ENCODE measurements at places on chromosomes 1 and 21. TPM values are rescaled to one million over a fixed set of nuclear protein-coding genes. Genes with fewer than 3 reads are reported as not detected.

- no peak for DNase-seq
Measured at GRCh38 chr1:54507033-54507870, 40.8 kb upstream of the ACOT11 start.

DNA sequence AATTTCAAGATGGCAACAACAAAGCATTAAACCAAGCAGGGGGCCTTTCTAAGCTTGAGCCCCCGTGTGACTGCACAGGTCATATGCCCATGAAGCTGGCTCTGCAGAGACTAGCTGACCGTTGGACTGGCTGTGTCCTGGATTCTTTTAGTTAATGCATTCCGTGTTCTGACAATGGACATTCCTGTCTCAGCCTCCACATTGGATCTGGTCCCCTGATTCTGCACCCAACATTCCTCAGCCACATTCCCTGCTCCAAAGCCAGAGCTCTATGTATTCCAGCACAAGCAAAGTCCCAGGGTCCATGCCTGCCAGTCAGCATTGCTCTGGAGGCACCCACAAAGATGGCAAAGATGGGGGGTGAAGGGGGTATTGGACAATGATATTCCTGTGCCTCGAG lies 5.1 kb upstream of the NAV1 start:
- DNase-seq: no peak

- no peak for DNase-seq
Measured at GRCh38 chr1:40507973-40508372, 594 bp upstream of the EXO5 start.

Gene GFI1
- 0.48 TPM for polyA plus RNA-seq

Gene STYXL2
- 0.62 TPM for polyA plus RNA-seq

DNA sequence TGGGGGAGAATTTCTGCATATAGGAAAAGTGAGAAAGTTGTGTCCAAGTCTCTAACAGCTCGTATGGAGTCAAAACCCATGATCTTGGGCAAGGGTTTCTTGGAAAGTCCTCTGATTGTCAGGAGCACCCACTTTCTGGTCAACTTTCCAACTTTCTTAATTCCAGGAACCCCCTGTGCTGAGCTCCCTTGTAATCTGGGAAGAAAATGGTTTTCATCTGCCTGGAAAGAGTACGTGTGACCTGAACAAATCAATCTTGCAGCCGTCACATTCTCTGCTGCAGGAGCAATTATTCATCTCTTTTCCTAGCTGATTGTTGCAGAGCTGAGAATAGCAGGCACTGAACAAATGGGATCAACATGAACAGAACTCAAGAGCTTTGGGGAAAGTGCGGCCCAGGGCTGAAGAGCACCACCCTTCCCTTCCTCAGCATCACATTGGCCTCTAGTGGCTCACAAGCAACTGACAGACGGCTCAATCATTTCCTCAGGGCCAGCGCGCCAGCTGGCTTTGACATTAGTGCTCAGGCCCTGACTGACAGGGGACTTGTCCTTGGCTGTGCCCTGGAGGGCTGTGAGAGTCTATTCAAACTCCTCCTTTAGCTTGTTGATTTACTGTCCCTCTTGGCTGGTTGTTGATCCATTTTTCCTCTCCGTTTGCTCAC lies 295.2 kb downstream of the HLX start:
- peak; percentile 10 for DNase-seq

DNA sequence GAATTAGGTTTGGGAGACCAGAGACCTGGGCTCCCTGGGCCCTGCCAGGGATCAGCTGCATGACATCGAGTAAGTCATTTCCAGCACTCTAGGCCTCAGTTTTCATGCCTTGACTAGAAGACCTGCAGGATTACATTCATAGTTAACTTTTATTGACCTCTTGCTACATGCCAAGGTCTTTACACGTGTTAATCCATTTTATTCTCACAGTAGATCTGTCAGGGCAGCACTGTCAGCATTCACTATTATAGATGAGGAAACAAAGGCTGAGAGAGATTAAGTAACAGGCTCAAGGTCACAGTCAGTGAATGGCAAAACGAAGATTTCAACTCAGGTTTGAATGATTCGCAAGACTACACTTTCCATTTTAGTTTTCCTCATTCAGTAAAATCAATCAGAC lies 37.0 kb downstream of the PGM1 start:
- DNase-seq: no peak

Gene CLDN19
- polyA plus RNA-seq: 22.5 TPM

Gene C1orf116
- polyA plus RNA-seq: 40.9 TPM

- DNase-seq: peak; percentile 51
Measured at GRCh38 chr1:67052741-67053534, 1.0 kb downstream of the SLC35D1 start.

GRCh38 chr1:233061265-233061664 lies 110.9 kb downstream of the NTPCR start:
- DNase-seq: no peak

DNA sequence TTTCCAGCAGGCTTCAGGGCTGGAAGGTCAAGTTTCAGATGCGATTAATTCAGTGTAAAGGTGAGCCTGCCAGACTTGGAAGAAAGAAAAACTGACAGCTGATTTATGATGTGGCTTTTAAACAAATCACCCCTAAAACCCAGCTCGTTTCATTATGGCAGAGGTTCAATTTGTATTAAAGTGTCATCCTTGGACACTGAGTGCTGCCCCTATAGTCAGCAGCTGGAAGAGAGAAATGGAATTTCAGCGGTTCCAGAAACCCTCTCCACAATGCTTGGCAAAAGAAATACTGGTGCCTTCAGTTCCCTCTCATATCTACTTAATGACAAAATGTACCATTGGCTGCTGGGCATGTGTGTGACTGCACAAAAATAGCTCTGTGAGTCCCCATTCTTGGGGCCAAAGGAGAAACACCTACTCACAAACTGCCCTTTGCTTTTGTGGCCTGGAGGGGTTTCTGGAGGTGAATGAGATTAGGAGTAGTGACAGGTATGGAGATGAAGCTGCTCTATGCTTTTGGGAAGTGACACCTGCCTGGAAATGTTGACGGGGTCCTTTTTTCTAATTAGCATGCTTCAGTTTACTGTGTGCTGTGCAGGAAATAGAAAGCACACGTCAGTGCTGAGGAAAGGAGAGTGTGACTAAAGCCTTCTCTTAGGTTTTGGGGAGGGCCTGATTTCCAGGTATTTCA lies 95.1 kb upstream of the TSPAN2 start:
- no peak for DNase-seq

GRCh38 chr1:57089855-57090254 lies 124.0 kb upstream of the C8B start:
- no peak for DNase-seq

Gene SCCPDH
- 40.2 TPM for polyA plus RNA-seq

DNA sequence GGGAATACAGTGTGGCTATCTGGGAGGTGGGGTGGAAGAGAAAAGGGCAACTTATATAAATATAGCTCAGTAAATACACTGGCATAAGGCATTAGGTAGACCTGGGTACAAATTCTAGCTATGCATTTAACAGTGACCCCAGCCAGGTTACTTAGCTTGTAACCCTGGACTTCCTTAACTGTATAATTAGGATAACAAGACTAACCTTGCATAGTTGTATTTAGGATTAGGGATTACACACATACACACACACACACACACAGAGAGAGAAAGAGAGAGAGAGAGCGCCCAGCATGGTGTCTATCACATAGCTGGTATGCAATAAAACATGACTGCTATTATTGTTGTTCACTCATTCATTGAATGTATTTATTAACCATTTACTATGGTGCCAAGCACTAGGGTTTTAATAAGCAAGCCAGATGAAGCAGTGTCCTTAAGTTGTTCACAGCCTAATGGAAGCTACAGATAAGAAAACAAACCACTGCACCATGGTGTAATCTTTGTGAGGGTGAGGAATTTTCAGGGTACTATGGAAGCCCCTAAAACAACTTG lies 251.4 kb downstream of the ZNF648 start:
- no peak for DNase-seq

DNA sequence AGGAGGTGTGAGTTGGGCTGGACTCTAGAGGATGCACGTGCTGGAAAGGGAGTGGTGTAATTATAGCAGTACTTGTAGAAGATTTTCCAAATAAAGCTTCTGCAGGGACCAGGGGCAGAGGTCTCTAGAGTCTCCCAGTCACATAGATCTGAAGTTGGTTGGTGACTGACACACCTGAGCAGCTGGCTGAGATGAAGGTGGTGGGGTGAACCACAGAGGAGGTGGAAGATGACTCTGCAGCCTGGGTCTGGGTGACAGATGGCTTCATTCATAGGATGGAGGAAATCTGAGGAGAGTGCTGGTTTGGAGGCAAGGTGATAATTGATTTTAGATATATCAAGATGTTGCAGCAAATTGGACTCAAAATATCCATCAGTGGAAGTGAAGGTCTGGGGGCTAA lies 178.9 kb upstream of the IVNS1ABP start:
- no peak for DNase-seq

Gene HCRTR1
- 0.10 TPM for polyA plus RNA-seq

Gene WDR64
- polyA plus RNA-seq: 0.12 TPM

Gene SLC30A10
- polyA plus RNA-seq: 0.22 TPM

DNA sequence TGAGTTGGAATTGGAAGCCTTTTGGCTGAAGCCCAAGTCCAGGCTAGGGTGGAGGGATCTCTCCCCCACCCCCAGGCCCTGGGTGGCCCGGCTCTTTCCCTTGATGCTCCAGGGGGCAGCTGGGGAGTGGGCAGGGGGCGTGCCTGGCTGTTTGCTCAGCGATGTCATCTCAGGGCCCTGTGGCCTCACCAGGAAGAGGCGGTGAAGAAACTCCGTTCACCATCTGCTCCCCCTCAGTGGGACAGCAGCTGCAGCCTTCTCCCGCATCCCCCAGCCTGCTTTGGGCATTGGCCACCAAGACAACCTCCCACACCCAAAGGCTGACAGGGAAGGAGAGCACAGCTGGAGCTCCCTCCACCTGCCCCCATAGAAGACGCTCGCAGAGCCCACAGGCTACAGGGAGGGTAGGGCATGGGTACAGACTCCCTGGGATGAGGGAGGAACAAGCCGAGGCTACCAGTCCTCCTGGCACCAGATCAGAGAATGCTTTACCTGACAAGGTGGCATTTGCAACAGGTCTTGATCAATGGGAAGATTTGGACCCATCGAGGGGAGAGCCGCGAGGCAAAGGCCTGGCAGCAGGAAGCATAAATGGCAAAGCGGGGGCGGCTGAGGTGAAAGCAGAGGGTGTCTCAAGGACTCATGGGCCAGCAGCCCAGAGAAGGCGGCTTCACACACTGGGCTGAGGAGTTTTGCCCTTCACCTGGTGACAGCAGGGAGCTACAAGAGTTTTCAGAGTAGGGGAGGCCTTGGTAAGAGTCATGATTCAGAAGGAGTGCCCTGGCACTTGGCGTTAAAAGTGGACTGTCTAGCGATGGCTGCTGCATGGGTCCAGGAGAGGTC lies 6.5 kb upstream of the GUCA2A start:
- peak; percentile 40 for DNase-seq

GRCh38 chr1:198042168-198042567 lies 114.6 kb upstream of the NEK7 start:
- DNase-seq: no peak

Gene CLCA1
- 1.1 TPM for polyA plus RNA-seq

Gene SPRR3
- 0.21 TPM for polyA plus RNA-seq

GRCh38 chr1:84574936-84575335 lies 696 bp upstream of the CTBS start:
- DNase-seq: no peak

Gene KPRP
- polyA plus RNA-seq: not detected

Gene C1QA
- 23.0 TPM for polyA plus RNA-seq

- DNase-seq: no peak
Measured at GRCh38 chr1:182978151-182978853, 25.3 kb upstream of the SHCBP1L start.

GRCh38 chr21:26572076-26572701 lies 897 bp downstream of the CYYR1 start:
- peak; percentile 31 for DNase-seq

- no peak for DNase-seq
Measured at GRCh38 chr1:242784807-242785206, 260.3 kb upstream of the PLD5 start.

Gene TTC24
- 0.27 TPM for polyA plus RNA-seq

Gene ERICH3
- polyA plus RNA-seq: 3.1 TPM

Gene BATF3
- 2.0 TPM for polyA plus RNA-seq

DNA sequence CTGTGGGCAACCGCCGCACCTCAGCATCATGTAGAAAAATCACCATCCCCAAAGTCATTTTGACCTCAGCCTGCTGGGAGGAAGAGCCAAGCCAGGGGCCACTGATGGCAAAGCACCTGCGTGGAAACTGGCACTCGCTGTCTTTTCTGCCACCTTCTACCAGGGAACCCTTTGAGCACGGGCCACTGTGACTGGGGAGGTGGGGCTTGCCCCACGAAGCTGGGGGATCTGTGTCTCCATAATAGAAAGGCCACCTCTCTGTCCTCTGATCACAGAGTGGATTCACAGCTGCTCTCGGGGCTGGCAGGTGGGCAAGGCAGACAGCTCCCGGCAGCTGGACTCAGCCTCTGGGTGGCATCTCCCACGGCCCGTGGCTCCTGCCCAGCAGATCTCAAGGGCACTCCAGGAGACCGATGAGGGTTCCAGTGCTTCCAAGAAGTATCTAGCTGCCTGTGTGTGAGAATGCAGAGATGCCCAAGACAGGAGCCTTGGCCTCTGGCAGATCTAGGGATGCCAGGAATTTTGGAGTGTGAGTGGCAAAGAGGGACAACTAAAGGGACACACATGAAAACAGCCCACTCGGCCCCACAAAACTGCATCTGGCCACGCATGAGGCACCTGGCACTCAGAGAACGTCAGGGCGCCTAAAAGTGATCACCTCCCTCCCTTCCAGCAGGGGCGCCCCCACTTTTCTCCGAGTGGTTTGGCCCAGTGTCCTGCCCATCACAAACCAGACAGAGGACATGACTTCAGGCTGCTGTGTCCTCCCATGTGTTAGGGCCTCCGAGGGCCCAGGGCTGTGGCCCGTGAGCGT lies 102.6 kb downstream of the PDE9A start:
- DNase-seq: no peak

- DNase-seq: peak; percentile 38
Measured at GRCh38 chr1:25744140-25744581, 55.8 kb upstream of the SELENON start.

GRCh38 chr1:151939779-151940178 lies 30.5 kb upstream of the THEM4 start:
- no peak for DNase-seq

GRCh38 chr1:206502403-206502802 lies 4.9 kb upstream of the RASSF5 start:
- DNase-seq: no peak

- no peak for DNase-seq
Measured at GRCh38 chr1:193479187-193479586, 292.8 kb upstream of the B3GALT2 start.

DNA sequence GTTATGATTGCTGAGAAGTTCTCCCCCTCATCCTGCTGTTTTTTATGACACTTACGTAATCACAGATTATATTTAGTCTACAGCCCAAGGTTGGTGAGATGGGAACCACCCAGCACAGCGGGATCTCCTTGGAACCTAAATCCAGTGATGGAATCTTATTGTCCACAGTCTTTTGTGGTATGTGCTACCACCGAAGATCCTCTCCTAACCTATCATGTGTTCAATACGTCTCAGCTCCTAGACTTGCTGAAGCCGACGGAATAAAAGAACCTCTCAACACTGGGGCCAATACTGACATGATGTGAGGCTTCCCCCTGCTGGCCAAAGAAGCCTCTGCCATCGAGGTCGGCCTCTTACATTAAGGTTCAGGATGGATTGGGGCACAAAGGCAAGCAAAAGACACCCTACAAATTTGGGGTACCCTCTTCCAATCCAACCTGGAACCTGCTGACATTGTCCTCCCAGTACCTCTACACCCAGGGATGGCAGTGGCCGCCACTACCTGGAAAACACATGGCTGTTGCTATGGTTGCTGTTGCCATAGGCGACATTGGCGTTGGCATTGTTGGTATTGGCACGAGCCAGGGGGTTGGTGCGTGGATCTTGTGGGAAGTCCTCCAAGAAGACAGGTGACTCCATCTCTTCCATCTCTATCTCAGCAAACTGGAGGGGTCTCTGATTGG lies 19.4 kb upstream of the KIF21B start:
- peak; percentile 82 for DNase-seq

- no peak for DNase-seq
Measured at GRCh38 chr1:72568113-72568512, 285.8 kb upstream of the NEGR1 start.

Gene FLG2
- polyA plus RNA-seq: 0.06 TPM
